ENCODE measurements at places on chromosomes 2 and 18. TPM values are rescaled to one million over a fixed set of nuclear protein-coding genes. Genes with fewer than 3 reads are reported as not detected.

IMMT gene
- 91.5 TPM for polyA plus RNA-seq

DLGAP1 gene
- not detected for polyA plus RNA-seq

MGAT4A gene
- polyA plus RNA-seq = 0.17 TPM

LIMS3 gene
- polyA plus RNA-seq = 0.05 TPM

KLHL41 gene
- polyA plus RNA-seq = 0.08 TPM

IL18R1 gene
- polyA plus RNA-seq = 1.5 TPM

DNA sequence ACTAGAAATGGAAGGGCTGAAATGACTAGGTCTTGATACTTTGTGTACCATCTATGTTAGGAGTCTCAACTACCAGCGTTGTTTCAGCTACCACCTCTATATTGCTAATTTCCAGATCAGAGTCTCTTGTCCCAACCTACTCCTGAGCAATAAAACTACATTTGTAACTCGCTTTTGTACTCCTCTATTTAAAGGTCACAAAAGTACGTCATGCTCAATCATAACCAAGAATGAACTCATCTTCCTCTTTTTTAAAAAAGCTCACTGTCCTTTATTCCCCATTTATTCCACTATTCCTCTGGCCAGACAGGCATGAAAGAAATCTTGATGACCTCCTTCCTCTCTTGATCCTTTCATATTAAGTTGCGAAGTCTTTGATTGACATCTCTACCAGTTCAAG lies 11.2 kb upstream of the MATN3 start:
- no peak for DNase-seq

DNA sequence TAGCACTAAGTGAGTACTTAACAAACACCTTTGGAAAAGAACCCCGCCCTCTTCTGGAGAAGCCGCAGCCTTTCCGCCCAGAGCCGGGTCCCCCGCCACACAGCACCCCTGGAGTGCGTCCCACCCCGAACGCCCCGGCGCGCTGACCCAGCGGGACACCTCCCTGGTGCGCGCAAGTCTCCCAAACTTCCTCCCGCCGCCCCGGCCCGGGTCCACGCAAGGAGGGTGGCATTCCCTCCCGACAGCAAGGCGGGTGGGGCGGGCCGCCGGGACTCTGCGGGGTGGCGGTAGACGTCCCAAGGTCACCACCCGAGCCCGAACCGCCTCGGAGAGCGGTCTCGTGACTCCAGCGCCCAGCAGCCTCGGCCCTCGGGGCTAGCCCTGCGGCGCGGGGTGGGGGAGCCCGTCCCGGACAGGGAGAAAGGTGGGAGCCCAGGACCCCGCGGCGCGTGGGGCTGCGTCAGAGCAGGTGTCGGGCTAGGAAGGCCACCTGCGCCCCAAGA lies 598 bp downstream of the CCDC93 start:
- DNase-seq = no peak

DNA sequence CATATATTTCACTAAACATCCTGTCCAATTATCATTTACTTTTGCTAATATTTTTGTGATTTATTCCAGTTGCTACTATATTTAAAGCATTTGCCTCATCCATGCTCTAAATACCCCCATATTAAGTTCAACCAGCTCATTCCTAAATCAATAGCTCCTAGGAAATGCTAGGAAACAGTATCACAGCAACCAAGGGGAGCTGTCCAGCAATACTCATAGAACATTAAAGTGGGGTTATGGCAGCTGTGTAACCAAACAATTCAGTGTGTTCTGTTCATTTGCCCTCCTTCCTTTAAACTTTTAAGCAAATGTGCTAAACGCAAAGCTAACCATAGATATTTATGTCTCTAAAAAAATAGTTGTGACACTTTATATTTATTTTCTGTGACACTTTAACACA lies 41.1 kb downstream of the ACVR1C start:
- DNase-seq = no peak

- DNase-seq = no peak
Observed at GRCh38 chr2:98787700-98788099, 56.8 kb upstream of the MGAT4A start.

DNA sequence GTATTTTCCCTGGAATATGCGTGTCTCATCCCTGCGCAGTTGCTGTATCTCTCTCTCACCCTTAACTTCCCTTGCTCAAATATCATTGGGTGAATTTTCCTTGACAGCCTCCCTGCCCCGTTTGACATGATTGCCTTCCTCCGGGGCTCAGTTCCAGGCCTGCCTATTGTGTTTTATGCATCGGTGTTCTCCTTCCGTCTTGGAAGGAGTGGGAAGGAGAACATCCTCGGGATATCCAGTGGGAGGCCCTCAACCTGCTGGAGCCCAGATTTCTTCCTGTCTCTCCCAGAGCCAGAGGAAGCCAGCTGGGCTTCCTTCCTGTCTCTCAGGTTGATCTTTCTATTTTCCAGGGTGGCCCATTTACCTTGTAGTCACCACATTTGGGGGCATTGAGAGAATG lies 434.7 kb upstream of the HS6ST1 start:
- DNase-seq = no peak

- DNase-seq = no peak
Observed at GRCh38 chr2:173657996-173658717, 303.5 kb downstream of the CDCA7 start.

- DNase-seq = no peak
Observed at GRCh38 chr2:20614201-20615067, 36.5 kb downstream of the HS1BP3 start.

- no peak for DNase-seq
Observed at GRCh38 chr2:211070547-211070946, 514.1 kb downstream of the CPS1 start.

DNA sequence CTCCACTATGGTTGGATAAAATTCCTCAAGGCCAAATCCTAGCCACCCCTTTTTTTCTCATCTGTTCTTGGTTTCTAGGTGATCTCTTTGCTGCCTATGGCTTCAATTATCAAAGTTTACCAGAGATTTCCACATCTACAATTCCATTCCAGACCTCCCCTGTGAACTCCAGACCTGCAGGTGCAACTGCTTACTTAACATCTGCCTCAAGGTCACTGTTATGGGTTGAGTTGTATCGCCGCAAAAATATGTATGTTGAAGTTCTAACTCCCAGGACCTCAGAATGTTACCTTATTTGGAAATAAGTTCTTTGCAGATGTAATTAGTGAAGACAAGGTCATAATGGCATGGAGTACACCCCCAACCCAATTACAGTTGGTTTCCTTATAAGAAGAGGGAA lies 60.4 kb upstream of the SOS1 start:
- DNase-seq = no peak

DNA sequence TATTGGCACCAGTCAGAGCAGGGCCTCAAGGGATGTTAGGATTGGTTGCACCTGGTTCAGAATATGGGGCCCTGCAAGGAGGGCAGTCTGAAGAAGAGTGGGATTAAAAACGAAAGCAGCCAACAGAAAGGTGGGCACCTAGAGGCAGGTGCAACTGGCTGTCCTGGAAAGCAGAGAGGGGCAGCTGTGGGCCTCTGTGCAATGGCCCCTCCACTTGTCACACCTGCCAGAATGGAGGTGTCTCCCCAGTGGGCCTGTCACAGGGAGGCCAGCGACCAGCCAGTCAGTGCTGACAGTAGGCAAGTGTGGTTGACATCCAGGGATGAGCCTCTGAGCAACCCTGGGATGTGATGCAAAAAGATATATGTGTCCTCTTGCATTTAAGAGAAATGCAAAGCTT lies 37.7 kb downstream of the INPP4A start:
- no peak for DNase-seq

DNA sequence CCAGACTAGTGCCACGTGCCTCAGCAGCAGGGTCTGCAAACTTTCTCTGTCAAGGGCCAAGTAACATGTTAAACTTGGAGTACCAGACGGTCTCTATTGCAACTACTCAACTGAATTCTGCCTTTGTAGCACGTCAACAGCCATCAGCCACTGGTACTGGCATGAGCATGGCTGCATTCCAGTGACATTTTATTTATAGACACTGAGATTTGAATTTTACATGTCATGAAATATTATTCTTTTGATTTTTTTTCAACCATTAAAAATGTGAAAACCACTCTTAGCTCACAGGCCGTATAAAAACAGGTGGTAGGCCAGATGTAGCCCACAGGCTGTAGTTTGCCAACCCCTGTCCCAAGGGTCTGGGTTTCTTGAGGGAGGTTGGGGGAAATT lies 199.7 kb downstream of the TPGS2 start:
- DNase-seq = no peak

DNA sequence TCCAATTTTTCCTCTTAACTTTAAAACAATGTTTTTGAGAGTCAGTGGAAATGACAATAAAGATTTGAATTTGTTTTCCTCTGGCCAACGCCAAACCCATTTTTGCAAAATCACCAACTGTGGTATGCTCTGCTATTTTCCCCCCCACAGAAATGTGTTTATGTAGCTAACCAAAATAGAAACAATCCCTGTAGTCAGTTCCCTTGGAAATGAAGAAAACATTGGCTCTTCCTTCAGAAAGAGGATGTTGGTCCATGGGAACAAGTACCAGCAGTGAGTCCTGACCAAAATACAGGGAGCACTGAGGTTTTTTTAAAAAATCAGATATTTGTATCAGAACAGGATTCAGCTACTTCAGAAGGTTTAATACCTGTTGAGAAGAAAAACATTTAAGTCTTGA lies 65.3 kb downstream of the SLC40A1 start:
- no peak for DNase-seq

DNA sequence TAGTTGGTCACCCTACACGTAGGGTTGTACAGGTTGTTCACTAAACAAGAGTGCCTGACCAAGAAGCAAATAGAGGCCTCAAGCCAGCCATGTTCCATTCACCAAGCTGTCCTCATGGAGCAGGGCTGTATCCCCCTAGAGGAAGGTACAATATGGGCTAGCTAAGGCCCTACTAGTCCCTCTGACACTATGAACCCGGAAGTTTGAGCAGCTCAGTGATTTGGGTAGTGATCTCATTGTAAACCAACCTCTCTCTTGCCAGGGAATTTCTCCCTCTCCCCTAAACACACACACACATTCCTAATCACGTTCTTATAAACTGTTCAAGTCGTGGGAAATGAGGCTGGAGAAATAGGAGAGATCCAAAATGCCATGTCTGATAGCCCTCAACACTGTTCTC lies 6.7 kb upstream of the CYS1 start:
- DNase-seq = no peak

GRCh38 chr2:101037161-101037755 lies 35.2 kb downstream of the RPL31 start:
- no peak for DNase-seq

- peak; percentile 73 for DNase-seq
Observed at GRCh38 chr2:203656522-203657287, 49.7 kb upstream of the CD28 start.

DNA sequence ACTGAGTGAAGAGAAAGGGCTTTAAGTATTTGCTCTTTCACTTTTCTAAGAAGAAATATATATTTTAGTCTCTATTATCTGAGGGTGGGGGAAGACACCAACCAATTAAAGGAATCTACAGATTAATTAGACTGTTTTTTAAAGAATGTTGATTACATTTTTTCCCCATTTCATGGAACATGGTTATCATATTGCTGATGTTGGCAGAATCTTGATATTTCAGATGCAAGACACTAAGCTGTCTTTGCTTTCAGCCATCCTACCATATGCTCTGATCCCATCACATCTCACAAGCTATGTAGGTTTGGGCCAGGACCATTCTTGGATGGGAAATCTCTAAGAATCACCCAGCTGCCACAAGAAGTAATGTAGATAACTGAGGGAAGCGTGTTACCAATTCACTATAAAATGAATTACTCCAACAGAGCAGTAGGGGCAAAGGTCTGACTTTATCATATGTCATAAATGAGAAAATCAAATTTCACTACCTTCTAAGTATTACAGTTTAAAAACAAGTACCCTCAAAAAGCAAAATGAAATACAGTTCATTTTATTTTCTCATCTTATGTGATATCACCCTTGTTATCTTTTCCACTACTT lies 6.7 kb upstream of the TBR1 start:
- no peak for DNase-seq

- no peak for DNase-seq
Observed at GRCh38 chr2:33337981-33338380, 138.5 kb upstream of the RASGRP3 start.

GRCh38 chr2:173631127-173631460 lies 276.4 kb downstream of the CDCA7 start:
- DNase-seq = no peak

DNA sequence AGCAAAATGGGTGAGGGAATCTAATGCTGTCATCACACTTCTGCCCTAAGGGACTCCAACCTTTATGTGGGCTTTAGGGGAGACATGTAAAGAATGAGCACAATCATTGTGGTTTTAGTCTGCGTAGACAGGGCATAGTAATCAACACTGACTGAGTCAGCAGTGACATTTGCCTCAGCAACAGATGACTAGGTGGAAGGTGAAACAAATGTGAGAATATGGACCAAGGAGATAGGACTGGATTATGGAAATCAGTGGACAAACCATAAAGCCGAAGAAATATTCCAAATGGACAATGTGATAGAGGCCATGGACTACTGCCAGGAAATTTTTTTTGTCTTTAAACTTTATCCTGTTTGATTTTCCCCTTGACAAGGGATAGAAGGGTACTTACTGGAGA lies 83.9 kb downstream of the PDK1 start:
- DNase-seq = no peak

- no peak for DNase-seq
Observed at GRCh38 chr18:12328179-12328823, 20.3 kb downstream of the TUBB6 start.

GRCh38 chr18:5456577-5457461 lies 87.0 kb downstream of the EPB41L3 start:
- no peak for DNase-seq

GRCh38 chr2:60984720-60985119 lies 32.8 kb upstream of the PEX13 start:
- no peak for DNase-seq

- DNase-seq = no peak
Observed at GRCh38 chr2:36805635-36806224, 109.2 kb downstream of the VIT start.

DNA sequence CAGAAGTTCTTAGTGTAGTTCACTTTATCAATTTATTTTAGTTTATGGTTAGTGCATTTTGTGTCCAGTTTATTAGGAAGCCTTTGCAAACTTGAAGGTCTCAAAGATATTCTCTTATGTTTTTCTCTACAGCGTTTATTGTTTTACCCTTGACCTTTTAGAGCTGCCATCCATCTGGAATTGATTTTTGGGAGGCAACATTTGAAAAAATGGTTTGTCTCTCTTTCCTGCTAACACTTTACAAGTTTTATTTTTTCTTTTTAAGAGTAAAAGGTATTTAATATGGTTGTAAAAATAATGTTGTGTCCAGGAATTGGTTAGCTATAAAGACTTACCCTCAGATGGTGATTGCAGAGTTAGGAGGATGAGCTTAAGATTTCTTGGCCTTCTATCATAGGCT lies 14.0 kb downstream of the GORASP2 start:
- DNase-seq = no peak

DNA sequence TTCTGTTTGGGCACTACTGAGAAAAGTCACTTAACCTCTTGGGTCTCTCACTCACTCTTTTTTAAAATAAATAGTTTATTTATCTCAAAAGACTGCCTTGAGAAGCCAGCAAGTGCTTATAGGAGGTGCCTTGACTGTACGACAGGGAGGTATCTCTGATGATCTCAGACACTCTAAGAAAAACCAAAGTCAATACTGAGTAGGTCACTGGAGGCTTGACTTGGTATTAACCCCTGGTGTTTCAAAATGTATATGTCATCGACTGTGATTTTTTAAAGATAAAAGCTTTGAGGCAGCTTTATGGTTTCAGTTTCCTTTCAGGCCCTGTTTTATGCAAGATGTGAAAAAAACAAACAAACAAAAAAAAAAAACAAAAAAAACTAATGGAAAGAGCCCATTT lies 33.7 kb downstream of the MREG start:
- DNase-seq = no peak

- no peak for DNase-seq
Observed at GRCh38 chr18:14089781-14090180, 42.5 kb downstream of the ZNF519 start.

- DNase-seq = no peak
Observed at GRCh38 chr18:34528177-34528576, 181.9 kb upstream of the DTNA start.

All from keratinocyte (primary cell).